ENCODE measurements at places on chromosomes 6 and 20.
A peak's percentile ranks its signal among the peaks of the same experiment; 100 is the strongest.

DNA sequence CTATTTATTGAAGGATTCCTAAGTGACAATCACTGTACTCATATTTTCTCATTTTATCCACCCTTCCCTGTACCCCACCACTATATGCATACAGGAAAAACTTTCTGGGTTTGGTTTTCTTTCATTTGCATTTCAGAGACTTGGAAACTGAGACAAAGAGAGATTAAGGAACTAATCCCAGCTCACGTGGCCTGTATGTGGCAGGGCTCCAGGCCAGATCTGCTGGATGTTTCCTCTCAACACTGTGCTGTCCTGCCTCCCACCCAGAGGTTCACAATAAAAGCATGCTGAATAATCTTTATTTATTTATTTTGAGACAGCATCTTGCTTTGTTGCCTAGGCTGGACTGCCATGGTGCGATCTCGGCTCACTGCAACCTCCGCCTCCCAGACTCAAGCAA is 50.2 kb downstream of the CEP162 start:
- DNase-seq, result no peak

DNA sequence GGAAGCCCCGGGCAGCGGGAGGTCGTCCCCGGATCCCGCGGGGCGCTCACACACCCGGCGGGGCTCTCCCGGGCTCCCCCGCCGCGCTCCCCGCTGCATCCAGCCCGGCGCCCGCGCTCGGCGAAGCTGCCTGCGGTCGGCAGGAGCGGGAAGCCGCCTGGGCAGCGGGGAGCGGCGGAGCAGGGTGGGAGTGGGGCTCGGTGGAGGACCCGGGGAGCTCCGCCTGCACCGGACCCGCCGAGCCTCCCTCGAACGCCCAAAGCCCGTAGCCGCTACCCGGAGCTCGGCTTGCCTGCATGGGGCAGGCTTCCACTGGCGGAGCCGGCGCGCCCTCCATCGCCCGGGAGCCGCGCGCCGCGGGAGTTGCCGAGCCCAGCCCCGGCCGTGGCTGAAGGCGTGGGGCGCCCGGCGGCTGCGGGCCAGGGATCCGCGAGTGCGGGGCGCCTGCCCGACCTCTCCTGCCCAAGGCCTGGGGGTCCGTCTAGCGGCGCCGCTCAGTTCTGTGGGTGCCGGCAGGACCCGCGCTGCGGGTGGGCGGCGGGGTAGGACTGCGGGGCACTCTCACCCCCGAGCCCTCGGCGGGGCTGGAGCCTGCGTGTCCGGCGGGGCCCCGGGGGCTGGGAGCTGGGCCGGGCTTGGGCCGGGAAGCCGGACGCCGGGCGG is 671 bp downstream of the CDH4 start:
- DNase-seq, result no peak

- DNase-seq, result no peak
These were observed 162.8 kb upstream of the AFDN start for GRCh38 chr6:167663784-167664443.

DNA sequence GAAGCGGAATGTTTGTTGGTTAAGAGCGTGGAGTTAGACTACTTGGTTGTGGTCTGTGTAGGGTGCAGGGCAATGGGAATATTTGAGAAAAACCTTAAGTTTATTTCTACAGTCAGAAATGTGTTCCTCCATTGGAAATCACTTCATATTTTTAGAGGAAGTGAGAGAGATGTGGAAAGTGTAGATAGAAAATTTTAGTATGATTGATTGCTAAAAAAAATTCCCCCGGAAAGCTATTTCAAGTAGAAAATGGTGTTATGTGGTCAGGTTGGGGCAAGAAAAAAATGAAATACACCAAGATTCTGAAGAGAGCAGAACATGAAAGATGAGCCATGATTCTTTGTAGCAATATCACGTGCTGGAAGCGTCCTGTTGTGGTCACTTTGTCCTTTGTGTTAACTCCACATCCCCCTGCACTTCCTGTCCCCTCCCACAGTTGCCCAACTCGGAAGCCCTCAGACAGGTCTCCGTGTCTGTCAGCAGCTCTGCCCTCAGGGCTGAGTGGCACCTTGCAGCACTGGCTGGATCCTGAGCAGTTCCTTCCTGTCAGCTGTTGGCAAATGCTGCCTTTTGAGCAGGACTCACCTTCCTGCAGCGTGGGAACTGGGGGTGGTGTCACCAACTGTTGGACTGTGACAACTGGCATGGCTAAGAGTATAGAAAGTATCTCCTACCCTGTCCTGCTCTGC is 137.5 kb upstream of the SLC24A3 start:
- no peak for DNase-seq

DNA sequence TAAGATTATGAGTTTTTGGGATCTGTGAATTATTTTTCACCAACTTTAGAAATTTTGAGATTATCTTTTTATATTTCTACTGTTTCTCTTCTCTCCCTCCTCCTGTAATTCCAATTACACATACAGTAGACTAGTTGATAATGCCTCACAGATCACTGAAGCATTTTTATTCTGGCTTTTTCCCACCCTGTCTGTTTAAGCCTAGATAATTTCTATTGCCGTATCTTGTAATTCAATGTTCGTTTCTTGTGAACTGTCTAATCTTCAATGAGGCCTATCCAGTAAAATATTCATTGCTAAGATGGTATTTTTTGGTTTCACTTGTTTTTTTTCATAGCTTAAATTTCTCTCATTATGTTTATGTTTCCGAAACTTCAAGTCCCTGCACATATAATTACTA is 12.0 kb downstream of the MDN1 start:
- DNase-seq, result no peak

DNA sequence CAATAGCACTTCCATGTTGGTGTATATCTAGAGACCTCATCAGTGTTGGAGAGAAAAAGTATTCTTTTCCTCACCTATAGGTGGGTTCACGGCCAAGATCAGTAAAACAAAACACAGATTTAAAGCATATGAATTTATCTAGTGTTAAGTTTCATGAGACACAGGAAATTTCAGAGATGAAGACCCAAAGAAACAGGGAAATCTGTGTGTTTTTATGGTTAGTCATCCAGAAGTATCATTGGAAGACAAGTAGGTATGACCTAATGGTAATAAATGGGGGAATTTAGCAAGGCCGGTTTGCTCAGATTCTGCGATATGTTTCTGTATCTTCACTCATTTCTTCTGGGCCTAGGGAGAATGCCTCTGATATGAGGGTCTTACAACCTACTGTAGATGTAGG is 419.6 kb upstream of the MARCKS start:
- DNase-seq, result no peak

GRCh38 chr6:114541794-114542193 is 199.0 kb upstream of the HS3ST5 start:
- no peak for DNase-seq

GRCh38 chr6:148414836-148415235 is 72.2 kb downstream of the SASH1 start:
- no peak for DNase-seq

GRCh38 chr6:73537677-73538076 is 16.8 kb upstream of the EEF1A1 start:
- DNase-seq, result no peak

- DNase-seq, result no peak
These were observed 2138.3 kb upstream of the DEFB115 start for GRCh38 chr20:29119141-29119540.

DNA sequence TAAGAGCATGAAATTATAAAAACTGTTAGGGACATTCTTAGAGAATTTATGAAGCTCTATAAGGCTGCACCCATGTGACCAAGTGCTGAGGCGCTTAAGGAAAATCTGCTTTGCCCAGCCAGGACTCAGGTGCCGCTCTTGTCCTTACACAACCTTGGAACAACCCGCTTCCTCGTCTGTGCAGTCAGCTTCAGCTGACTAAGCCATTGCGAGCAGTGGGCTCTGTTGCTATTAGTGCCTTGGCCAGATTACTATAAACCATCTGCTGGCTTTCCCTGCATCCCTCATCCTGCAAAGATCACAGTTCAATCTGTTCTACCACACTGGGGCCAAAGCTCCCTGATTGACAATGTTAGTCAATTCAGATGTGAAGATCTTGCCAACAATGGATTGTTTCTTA is 89.1 kb upstream of the E2F3 start:
- DNase-seq, result no peak

GRCh38 chr20:7399575-7399974 is 540.7 kb downstream of the HAO1 start:
- DNase-seq, result no peak

DNA sequence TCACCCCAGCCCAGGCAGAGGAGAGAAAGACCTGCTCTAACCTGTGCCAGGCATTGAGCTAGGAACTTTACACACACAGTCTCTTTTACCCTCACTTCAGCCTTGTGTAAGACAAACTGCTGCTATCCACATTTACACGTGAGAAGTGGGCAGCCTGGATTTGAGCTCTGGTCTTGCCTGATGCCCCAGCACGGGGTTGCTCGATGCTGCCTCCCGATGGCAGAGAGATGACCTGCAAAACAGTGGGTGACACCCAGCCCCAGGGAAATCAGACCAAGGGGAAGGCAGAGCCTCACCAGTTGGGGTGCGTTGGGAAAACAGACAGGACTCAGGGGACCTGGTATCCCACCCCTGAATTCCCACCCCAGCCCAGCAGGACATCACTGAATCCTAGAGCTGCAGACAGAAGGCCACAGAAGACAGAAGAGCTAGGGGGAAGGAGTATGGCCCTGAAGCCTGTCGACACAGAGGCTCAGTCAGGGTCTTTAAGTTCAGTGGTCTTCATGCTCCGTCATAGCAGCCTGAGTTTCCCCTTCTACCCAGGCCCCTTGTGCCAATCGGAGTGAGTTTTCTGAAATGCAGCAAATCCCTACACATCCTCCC is 990 bp downstream of the BPI start:
- DNase-seq, result peak; percentile 4

- DNase-seq, result no peak
These were observed 640.5 kb downstream of the DHX35 start for GRCh38 chr20:39602649-39603048.

- DNase-seq, result no peak
These were observed 290.0 kb downstream of the PRL start for GRCh38 chr6:22006795-22007194.

GRCh38 chr6:113994934-113995342 is 24.0 kb upstream of the HDAC2 start:
- DNase-seq, result peak; percentile 88

- DNase-seq, result peak; percentile 44
These were observed 48.0 kb downstream of the TMEM170B start for GRCh38 chr6:11585426-11586016.

- DNase-seq, result no peak
These were observed 1.3 kb upstream of the KIAA0408 start for GRCh38 chr6:127460465-127460864.

GRCh38 chr20:56595746-56596475 is 33.2 kb upstream of the TFAP2C start:
- no peak for DNase-seq

DNA sequence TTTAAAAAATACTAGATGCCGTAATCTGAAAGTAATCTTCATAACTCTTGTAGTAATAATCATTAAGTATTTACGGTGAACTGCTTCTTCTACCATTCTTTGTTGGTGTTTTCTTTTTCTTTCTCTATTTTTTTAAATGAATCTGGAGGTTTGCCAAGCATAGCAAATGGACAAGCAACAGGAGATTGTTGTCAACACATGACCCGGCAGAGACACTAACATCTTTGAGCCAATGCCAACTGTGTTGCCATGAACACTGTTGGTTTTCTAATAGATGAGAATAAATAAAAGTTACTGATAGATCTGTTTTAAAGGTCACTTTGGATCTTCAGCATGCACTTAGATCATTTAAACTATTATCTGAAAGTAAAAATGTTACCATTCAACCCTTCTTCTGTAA is 523.6 kb upstream of the EYS start:
- no peak for DNase-seq

DNA sequence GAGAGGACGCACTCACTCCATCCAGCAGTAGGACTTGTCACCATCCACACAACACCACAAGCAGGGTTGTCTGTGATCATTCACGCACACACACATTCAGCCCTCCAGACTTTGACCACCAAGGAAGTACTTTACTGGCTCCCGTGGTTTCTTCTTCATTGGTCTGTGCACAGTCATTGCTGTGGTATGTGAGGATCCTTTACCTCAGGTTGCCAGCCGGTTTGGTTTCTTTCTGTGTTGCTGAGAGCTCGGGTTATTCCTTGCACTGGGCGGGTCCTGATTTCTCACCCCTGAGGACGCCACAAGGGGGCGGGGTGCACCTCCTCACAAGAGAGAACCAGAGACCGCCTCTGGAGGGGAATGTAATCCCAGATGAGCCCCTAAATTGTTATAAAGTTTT is 11.2 kb downstream of the SLC35A1 start:
- DNase-seq, result peak; percentile 95

DNA sequence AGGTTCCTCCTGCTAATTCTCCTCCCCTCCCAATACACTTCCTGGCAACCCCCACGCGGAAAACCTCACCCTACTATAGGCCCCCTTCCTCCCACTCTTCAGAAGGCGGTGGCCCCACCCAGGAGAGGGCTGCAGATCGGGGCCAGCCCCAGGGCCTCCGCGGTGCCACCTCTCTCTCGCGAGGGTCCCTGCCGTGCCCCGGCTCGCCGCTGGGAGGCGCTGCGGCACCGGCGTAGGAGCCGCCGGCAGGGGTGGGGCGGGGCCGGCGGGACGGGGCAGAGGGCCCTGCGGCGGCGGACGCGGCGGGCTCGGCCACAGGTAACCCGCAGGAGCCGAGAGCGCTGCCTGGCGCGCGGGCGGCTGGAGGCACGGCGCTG is at the start of gene ANKRD6:
Gene ANKRD6 (plus strand): TSS at position 278 of the 377 bp plus-strand sequence. CDS start 133,825 bp downstream, outside the sequence.
- peak; percentile 28 for DNase-seq

DNA sequence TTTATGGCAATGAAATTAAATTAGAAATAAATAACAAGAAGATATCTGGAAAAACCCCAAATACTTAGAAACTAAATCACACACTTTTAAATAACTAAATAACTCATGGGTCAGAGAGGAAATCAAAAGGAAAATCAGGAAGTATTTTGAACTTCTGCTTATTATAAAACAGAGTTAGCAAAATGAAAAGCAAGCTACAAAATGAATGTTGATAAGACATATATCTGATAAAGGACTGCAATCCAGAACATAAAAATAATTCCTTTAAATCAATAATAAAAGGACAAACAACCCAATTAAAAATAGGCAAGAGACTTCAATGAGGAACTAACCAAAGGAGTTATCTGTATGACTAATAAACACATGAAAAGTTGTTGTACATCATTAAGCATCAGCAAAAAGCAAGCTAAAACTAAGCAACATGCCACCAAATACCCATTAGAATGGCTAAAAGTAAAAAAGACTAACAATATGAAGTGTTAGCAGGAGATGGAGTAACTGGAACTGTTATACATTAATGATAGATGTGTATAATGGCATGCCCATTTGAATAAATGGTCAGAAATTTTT is 38.9 kb upstream of the STMND1 start:
- DNase-seq, result no peak

DNA sequence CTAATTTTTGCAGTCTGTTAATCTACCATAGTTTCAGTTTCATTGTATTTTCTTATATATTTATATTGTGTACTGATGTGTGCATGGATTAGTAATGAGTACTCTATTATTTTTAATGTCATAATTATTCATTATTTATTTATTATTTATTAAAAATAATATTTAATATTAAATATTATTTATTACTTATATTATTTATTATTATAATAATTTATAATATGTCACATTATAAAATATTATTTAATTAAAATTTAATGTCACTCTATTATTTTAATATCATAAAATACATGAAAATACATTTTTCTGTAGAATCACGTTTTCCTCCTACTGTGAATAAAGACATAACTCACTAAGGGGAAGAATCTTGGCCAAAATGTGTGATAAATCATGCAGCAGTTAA is 30.5 kb downstream of the POM121L2 start:
- no peak for DNase-seq
